ENCODE measurements at places on chromosomes 5 and 9.

DNA sequence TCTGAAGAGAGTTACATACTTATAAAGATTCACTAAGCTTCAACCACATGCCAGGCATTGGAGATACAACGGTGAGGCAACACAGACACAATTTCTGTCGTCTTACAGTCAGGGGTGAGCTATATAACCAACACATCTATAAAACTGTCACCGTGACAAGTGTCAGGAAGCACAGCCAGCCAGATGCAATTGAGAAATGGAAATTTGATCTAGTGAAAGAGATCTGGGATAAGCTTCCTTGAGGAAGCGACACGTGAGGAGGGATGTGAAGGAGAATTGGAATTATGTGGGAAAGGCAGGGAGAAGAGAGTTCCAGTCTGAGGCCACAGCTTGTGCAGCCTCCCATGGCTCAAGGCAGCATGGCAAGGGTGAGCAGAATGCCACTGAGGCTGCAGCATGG is 50.9 kb upstream of the ZNF354B start:
- DNase-seq: no peak

GRCh38 chr9:127020036-127020801 is 102.2 kb downstream of the ANGPTL2 start:
- no peak for DNase-seq

- DNase-seq: no peak
These were observed 634.9 kb upstream of the ZNF608 start for GRCh38 chr5:125381290-125381689.

GRCh38 chr5:33441241-33442177 is 744 bp downstream of the TARS1 start:
- peak; percentile 48 for DNase-seq

DNA sequence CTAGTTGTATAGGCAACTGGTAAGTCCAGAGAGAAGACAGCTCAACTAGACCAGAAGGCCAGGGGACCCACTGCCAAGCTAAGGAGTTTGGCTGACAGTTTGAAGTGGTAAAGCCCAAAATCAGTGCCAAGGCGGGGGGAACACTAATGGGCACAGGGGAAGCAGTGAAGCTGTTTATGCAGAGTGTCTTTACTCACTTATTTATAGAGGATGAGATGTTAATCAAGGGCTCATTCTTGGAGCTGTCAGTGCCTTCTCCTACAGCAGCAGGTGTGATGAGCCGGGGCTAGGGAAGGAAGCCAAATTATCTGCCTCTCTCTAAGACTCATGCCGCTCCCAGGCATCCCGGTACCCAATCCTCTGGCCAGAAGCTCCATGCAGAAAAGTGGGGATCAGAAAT is 75.2 kb upstream of the GALNT10 start:
- no peak for DNase-seq

DNA sequence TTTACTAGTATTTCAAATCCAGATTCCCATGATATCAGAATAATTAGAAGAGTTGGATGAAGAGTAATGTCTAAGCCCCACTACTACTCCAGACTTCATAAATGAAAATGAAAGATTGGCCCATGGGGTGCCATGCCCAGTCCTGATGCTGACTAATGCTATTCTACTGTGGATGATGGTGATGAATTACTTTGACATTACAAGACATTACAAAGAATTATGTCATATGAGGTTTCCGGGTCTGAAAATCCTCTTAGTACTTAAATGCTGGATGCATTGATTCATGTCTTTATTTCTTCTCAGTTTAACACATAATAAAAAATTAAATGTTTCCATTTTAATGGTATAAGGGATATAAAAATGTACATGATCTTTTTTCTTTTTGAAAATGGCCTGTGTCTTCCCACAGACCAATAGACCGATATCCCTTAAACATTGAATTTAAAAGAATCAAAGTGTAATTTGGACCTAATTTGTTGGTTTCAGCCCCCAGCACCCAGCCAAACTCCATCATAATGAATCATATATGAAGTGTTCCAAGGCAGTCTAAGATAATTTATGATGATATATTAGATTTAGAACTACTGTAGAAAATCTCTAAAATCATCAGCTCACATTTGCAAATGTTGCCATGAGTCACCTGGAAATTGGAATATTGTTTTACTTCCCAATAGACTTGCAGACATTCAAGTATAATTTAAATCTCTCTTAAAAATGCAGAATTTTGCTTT is 223.6 kb upstream of the SGCD start:
- DNase-seq: no peak

DNA sequence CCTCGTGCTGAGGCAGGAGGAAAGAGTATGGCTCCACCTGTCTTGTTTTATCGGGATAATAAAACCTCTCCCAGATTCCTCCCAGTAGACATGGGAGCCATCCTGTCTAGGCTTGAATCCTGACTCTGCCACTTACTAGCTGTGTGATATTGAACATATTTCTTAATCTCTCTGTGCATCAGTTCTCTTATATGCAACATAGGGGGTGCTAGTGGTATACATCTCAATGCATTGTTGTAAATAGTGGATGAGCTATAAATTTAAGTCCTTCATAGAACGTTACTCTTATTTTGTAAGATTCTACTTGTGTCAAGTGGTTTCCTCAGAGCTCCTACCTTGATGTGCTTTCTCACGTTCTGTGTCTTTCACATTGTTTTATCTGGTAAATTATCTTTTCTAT is 417.7 kb upstream of the POU5F2 start:
- DNase-seq: no peak

- DNase-seq: no peak
These were observed 840.3 kb upstream of the SEMA6A start for GRCh38 chr5:117414926-117415325.

DNA sequence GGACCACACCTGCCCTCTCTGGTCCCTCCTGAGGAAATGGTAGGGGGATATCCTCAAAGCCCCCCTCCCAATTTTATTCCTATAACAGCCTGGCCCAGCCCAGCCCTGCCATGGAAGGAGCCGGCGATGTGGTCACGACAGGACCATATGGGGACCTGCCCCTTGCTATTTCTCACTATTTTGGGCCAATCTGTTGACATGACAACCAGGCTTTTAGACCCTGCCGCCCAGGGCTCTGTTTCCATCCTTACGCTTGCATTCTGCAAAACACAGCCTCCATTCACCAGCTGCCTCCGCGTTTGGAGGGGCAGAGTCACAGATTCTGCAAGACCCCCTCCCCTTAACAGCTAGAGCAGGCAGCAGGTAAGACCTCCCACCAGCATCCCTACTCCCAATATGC is 112.2 kb downstream of the GABBR2 start:
- no peak for DNase-seq

- no peak for DNase-seq
These were observed 171.0 kb downstream of the COL23A1 start for GRCh38 chr5:178419196-178419595.

DNA sequence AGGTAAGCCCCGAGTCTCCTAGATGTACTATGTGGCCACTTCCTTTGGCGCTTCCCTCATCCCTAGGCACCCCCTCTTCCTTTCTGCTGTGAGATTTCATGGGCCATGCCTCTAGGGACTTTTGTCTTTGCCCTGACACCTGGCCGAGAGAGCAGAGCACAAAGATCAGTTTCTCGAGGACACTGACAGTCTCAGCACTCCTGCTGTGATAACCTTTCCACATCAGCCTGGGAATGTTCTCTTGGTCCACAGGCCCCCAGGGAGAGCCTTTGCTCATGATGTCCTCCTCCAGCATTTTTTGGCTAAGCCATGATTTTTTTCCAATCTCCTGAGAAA is 127.0 kb upstream of the CPEB4 start:
- no peak for DNase-seq
